ENCODE measurements at places on chromosomes 7 and 10. TPM values are rescaled to one million over a fixed set of nuclear protein-coding genes. Genes with fewer than 3 reads are reported as not detected.

The SLC16A9 gene
- 1.2 TPM for total RNA-seq

The SPRN gene
- under 0.01 TPM for total RNA-seq

The SLC13A1 gene
- not detected for total RNA-seq

The CYP51A1 gene
- 278 TPM for total RNA-seq

The RGS10 gene
- total RNA-seq = 24.5 TPM

The OPN4 gene
- total RNA-seq = not detected

The GLI3 gene
- total RNA-seq = 11.9 TPM

The ARHGEF5 gene
- total RNA-seq = 4.7 TPM

The MRLN gene
- not detected for total RNA-seq

The DPP6 gene
- not detected for total RNA-seq

The STEAP2 gene
- 9.8 TPM for total RNA-seq

Measured in osteoblast (primary cell).